ENCODE measurements at places on chromosomes 12 and 14.

DNA sequence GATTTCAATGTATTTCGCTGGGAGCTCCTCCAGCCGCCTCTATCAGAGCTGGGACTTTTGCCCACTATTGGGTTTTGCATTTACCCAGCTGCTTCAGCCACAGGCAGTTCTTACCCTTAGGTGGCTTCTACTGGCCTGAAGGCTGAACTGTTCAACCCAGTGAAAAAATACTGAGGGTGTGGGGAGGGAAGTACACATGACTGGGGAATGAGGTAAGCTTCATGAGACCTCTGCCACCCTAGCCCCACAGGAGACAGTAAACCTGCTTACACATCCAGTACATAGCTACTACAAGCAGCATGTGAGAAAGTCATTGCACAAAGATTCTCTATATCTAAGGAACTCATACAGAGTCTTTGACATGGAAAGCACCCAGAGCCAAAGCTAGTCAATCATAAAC lies 411.1 kb downstream of the SYT1 start:
- DNase-seq = no peak

DNA sequence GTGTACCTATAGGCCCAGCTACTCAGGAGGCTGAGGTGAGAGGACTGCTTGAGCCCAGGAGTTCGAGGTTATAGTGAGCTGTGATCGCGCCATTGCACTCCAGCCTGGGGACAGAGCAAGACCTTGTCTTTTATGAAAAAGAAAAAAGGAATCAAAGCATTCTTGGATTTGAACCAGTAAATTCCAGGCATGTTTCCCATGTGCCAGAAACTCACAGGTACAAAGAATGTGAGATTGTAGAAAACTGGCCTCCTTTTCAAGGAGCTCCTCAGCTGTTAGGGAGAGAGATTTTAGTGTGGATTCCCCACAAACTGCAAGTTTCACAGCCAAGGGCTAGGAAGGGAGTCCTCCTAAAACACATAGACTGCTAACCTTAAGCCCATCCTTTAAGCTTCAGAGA lies 95.0 kb downstream of the FOXN4 start:
- DNase-seq = no peak

DNA sequence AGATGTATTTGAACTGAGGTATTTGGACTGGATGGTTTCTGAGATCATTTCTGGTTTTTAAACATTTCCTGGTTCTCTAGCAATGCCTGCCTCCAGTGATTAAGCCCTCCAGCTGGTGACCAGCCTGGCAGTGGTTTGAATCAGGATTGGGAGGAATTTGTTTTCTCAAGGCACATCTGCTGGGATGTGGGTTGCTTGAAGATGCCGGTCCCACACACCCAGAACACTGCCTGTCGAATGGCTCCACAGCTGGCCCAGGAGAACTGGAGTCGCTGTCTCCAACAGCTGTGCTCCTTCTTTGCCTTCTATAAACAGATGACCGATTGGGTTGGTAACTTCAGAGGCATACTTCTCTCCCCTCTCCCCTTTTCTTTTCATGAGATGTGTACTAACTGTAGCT lies 258.0 kb upstream of the DDHD1 start:
- DNase-seq = no peak

DNA sequence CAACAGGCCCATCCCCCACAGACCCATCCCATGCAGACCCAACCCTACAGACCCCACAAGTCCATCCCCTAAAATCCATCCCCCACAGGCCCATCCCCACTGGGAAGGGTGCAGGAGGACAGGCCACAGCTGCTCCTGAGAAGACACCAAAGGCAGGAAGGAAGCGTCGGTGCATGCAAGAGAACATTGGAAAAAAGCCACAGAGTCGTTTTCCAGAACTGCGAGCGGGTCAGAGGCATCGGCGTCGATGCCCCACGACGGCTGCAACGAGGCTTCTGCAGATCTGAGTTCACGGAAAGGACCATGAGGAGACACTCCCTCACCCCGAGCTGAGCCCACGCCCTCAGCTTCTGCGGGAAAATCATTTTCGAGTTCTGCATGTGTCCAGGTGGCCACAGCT lies 59.6 kb upstream of the GALNT9 start:
- no peak for DNase-seq

DNA sequence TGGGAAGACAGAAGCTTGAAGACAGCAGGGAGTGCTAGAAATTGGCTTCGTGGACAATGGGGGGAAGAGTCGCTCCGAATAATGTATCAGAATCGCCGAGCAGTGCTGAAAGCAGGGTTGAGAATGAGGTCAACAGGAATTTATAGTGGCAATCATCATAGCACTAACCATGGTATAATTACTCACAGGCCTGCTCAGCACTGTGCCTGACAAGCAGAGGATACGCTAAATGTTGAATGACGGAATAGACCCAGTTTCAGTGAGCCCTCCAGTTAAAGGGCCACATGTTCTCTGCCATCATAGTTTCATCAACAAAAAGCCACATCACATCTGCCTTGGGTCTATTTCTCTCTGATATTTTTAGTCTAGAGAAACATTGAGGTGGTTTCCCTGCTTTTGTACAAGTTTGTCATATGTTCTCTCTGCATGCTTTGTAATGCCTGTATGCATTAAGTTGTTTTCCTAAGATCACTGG lies 130.3 kb upstream of the EGLN3 start:
- DNase-seq = no peak

DNA sequence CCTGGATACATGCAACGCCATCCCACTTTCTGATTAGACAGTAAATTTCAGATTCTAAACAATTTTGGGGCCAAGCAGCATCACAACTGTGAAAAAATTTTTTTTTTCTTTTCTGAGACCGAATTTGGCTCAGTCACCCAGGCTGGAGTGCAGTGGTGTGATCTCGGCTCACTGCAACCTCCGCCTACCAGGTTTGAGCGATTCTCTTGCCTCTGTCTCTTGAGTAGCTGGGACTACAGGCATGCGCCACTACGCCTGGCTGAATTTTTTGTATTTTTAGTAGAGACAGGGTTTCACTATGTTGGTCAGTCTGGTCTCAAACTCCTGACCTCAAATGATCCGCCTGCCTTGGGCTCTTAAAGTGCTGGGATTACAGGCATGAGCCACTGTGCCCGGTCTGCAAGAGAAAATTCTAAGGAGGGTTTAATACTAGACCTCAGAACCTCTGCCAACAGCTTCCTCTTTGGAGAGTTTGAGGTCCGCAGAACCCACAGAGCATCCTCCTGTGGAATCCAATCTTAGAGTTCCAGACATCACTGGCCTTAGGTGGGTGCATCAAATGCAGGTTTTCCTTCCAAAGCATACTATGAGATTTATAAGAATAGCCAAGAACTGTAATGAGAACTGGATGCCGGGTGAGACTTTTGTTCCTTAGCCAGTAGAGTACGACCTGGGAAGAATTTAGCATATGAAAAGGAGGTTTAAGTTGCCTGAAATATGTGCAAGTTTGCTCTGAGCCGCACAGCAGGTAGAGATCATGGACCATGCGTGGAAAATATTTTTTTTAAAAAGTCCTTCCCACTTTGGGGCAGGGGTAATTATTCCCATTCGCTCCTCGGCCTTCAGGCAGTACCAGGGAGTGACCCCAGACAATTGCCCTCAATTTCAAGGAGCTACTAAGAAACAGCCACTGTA lies 7.8 kb upstream of the PHC1 start:
- no peak for DNase-seq

DNA sequence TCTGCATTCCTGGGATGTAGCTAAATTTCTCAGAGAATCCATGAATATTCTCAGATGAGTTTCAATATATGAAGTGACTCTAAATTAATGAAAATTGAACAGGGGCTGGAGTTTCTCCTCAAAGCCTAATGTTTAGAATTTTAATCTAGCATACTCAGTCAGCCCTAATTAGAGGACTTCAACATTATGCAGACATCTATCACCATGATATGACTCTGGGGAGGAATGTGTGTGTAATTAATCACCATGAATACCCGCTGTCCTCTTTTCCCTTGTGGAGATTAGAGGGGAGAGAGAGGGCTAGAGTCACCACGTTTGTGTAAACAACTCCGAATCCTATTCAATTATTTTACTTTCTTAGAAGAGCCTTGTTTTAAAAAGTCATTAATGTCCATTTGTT lies 698.6 kb upstream of the MDGA2 start:
- DNase-seq = no peak

DNA sequence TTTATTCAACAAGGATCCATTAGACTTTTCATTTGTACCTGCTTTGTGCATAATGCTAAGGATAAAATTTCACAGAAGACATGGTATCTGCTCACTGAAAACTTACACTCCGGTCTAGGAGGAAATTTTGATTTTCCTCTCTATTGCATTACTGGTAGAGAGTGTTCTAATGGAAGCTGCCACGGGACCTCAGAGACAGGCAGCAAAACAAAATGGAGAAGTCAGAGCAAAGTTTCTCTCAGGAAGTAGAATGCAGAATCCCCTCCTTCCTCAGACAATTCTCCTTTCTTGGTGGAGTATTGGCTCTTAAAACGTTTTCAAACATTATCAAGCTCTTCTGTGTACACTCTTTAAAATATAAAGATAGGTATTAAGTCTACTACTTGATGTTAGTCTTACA lies 12.3 kb downstream of the CLEC2B start:
- no peak for DNase-seq

GRCh38 chr12:92814584-92814983 lies 111.8 kb downstream of the PLEKHG7 start:
- no peak for DNase-seq
